ENCODE measurements at places on chromosomes 5 and 9.

GRCh38 chr9:97179616-97180015 is 127.8 kb upstream of the CCDC180 start:
- no peak for DNase-seq

GRCh38 chr5:132677191-132677590 is 3.4 kb downstream of the IL4 start:
- DNase-seq = peak; percentile 74

DNA sequence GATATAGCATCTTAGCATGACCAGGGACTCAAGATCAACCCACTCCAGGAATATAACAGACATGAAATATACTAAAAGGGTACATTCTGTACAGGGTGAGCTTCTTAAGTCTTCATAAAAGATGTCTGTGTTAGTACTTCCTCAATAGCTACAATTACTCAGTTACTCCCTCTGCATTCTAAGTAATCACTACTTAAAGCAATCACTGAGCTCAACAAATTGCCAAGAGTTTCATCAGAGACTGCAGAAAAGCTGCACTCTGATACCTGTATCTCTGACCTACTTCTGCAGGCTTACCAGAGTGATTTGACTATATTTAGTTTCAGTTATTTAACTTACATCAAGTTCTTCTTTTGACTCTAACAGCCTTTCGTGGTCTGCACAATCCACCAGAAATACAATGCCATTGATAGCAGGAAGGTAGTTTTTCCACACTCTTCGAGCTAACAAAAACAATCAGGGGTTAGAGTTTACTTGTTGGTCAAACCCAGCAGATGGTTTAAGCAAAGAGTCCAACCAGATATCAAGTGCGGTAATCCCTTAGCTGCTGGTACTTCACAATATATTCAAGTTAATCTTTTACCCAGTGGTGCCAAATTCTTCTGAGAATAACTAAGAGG is 23.3 kb downstream of the SAR1B start:
- no peak for DNase-seq

DNA sequence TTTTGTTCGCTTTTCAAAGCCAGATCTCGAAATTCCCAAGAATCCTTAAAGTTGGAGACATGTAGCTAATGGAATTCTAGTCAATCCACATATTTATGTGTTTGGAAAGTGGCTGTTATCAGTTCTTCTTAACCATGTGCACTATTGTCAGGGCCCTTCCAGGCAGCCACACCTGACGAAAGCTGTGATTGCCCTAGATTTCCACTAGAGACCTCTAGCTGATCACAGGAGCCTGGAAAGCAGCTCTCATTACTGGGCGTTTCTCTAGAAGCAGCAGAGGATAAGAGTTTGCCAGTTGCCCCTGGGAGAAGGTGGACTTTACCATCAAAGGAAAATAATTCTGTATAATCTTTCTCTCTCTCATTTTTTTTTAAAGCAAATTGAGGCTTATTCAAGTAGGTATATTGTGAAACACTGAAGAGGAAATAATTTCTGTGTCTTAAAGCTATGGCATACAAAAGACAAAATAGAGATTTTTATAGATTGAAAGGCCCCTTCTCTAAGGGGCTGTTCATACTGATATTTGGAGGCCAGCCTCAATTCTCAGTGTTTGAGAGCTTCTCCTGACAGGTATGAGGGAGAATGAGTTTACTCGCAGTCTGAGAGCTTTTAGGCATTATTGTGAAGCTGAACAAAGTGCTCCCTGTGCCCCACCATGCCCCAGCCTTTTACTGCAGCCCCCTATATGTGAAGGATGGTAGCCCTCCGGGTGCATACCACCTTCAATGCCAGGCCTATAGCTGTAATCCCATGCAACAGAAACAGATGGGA is 405.4 kb upstream of the ACTBL2 start:
- peak; percentile 73 for DNase-seq

DNA sequence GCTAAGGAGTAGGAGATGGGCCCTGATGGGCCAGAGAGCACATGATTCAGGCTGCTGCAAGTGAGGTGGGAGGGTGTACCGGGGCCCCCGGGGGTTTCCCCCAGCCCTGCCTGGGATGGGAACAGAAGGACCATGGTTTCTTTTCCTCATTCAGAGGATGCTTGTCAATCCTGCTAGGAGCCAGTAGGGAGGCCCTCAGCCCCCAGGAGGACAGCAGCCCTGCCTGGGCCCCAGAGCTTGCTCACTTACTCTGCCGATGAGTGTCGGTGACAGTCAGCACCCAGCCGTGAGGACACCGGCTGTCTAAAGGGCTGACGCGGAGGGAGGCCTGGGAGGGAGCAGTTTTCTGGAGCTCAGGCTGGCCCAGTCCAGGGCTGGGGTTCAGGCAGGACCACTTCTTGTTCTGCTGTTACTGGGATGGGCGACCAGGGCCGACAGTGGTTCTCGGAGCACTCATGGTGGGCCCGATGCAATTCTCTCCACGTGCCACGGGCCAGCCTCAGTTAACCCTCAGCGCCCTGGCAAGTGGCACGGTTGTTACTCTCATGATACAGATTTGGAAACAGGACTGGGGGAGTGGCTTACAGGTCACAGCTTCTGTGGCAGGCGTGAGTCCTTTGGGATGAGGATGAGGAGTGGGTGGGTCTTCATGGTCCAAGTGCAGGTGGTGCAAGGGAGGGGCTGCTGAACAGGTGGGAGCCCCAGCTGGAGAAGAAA is 1.8 kb downstream of the ARRDC1 start:
- peak; percentile 31 for DNase-seq

DNA sequence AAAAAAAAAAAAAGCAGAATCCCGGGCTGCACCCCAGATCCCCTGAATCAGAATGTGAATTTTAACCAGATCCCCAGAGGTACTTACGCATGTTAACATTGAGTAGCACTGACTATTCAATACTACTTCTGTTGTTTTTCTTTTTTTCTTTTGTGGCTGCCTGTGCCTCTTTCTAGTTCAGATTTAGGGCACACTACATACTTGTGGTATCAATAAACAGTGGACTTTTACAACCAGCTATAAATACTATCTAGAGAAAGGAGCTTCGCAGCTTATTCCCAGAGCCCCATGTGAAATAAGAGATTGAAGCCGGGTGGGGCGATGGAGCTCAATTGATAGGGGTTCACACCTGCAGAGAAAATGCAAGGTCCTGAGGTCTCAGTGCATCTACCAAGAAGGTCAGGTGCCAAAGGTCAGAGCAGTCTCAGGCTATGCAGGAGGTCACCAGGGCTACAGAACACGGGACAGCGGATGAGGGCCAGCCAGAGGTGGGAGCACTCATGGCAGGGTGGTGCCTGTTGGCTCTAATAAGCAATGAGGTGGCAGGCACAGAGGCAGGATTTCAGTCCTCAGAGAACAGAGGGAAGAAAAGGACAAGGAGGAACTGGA is 22.3 kb downstream of the WWC1 start:
- DNase-seq = no peak

- DNase-seq = no peak
Measured at GRCh38 chr9:127437497-127438264, 13.5 kb downstream of the ZNF79 start.

- DNase-seq = peak; percentile 69
Measured at GRCh38 chr5:147223948-147224791, 10.7 kb upstream of the STK32A start.

All from cardiac fibroblast (primary cell).